ENCODE measurements at places on chromosomes 3 and 15.

- no peak for DNase-seq
Measured at GRCh38 chr3:187750513-187751123, 5.3 kb upstream of the BCL6 start.

DNA sequence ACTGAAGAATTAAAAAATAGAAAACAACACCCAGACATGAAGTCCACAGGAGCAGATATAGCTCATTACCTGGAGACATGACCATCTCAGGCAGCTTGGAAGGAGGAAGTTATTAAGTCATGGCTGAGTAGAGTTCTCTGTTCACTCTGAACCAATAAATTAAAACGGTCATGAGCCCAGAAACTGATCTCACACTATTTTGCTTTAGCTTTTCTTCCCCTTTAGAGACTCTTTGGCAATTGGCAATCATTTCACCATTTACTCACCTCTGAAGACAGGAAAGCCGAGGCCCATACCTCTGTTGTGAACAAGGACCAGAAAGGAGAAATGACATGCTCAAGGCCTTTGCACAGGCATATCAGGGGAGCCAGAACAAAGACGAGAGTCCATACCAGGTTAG lies 26.6 kb downstream of the CLDN18 start:
- no peak for DNase-seq

- DNase-seq: no peak
Measured at GRCh38 chr3:172140499-172141391, 101.4 kb downstream of the FNDC3B start.

DNA sequence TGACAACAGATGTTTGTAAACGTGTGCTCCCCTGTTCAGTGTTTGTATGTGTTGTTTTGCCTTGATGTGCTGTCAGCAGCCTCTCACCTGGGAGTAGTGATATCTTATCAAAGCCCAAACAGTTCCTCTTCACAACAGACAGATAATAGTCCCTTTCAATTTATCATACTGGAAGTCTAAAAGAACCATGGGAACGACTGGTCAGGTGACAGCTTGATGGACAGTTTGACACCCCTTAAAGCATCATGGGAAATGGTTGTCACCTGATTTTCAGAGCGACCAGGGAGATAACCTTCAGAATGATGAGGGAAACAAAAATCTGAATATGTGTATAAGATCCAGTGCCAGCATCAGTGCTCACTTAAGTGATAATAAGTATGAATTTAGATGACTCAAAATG lies 146.3 kb upstream of the SOX2 start:
- DNase-seq: no peak

DNA sequence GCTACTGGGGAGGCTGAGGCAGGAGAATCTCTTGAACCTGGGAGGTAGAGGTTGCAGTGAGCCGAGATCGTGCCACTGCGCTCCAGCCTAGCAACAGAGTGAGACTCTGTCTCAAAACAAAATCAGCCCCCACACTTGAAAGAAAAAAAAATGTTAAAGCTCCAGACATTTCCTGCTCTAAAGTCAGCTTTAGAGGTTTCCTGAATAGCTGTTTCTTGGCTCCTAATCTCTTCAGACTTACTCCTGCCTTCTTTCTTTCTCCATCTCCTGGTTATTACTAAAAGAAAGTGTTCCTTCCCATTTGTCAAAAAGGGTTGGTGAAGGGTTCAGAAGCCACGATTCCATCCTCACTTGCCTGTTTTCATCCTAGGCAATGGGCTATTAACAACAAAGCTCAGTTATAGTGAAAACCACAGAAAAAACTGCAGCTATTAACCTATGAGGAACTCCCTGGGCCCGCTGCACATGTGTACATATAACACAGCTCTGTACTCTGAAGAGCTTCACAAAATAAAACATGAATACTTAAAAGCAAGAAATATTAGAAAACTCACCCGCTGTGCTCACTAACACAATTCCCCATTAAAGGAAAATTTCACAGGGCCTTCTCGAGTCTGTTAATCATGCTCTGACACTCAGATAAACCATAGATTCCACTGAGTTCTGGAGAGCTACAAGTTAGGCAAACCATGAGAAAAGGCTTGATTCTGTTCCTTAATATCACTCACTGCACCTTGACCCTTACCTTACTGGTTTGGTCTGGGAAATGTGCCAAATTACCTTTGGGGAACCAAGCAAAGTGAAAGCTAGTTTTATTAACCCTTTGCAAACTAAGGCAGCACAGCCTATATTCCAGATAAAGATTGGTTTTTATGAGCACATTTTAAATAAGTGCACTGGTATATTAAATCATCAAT lies 89.9 kb upstream of the TSPAN3 start:
- no peak for DNase-seq

DNA sequence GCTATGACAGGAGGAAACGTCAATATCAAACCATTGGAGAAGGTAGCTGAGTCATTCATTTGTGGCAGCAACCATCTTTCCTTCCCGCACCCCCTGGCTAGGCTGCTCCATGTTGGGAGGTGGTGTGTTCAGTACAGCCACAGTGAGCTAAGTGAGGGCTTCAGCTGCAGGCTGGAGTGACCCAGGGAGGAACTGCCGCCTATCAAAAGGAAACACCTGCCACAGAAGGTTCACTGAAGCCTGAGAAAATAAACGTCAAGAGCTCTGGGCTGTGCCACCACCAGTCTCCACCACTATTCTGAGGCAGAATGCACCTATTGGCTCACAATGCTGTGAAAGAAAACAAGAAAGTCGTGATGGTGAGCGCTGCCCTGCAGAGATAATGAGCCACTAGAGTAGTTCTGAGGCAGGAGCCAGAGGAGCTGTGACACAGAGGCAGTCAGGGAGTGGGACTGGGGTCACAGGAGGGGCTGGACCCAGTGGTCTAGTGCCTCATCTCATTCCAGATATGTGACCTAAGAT lies 34.8 kb upstream of the CD47 start:
- no peak for DNase-seq
